ENCODE measurements at places on chromosomes 2 and 18.
A peak's percentile ranks its signal among the peaks of the same experiment; 100 is the strongest.

DNA sequence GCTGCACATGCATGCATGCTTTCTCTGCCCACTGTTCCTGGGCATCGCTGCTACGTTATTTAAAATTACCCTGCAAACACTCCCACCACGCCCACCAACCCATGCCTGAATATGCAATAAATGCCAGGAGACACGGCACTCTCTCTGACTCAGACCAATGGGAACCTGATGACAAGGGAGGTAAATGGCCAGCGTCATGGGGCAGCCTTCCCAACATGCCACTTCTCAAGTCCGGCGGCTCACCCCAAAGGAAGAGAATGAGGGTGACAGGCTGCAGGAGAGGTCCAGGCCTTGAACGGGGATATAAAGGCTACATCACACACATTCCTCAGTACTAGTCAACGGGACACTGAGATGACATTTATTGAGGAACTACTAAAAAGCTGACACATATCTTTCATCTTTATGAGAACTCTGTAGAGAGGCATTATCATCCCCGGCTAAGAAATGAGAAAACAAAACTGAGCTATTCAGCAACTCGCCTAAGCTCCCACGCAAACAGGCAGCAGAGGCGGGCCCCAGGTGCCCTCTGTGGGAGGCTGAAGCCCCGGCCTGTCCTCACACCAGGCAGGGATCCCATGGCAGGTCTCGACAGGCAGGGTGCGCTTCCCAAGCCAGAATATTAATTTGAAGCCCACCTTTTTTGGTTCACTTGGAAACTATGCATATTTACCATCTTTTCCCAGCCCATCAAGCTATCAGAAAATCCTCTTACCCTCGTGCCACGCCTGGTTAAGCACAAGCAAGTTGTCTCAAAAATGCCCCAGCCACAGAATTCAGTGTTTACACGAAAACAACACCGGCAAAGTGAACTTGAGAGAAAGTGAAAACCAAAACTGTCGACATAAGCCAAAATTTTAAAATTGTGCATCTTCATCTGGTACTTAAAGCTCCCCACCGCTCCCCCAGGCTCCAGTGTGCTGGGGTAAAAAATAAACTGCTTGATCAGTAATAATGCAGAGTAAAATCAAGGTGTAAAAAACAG, 166.3 kb downstream of the HDAC4 start:
- no peaks in the 10 kb centered on the region for H3K27me3 ChIP-seq
- H3K4me3 ChIP-seq: no peak overlapping the region
- no peak for DNase-seq
- H3K36me3 ChIP-seq: no peaks in the 10 kb centered on the region
- H3K4me1 ChIP-seq: peaks cover 7% of the 10 kb centered on the region
- H3K27ac ChIP-seq: no peak overlapping the region

DNA sequence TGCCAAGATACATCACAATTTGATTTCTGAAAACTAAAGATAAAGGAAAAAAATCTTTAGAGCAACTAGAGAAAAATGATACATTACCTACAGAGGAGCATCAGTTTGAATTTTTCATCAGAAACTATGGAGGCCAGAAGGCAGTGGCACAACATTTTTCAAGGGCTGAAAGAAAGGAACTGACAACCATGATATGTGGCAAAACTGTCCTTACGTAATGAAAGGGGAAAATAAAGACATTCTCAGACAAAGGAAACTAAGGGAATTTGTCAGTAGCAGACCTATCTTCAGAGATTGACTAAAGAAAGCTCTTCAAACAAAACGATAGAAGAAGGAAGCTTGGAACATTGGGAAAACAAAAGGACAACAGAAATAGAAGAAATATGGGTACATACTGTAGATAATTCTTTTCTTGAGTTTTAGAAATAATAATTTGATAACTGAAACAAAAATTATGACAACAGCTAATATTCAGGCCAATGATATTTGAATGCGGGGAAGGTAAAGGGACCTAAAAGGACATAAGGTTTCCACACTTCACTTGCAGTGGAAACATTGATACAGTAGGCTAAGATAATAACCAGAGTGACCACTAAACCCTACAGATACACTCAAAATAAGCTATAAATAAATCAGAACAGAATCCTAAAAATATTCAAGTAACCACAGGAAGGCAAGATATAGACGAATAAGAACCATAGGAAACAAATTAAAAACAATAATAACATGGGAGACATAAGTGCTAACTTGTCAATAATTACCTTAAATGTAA, 70.0 kb upstream of the NPAS2 start:
- H3K4me3 ChIP-seq: no peak overlapping the region
- DNase-seq: no peak
- no peaks in the 10 kb centered on the region for H3K27me3 ChIP-seq
- no peaks in the 10 kb centered on the region for H3K4me1 ChIP-seq
- H3K27ac ChIP-seq: no peak overlapping the region

DNA sequence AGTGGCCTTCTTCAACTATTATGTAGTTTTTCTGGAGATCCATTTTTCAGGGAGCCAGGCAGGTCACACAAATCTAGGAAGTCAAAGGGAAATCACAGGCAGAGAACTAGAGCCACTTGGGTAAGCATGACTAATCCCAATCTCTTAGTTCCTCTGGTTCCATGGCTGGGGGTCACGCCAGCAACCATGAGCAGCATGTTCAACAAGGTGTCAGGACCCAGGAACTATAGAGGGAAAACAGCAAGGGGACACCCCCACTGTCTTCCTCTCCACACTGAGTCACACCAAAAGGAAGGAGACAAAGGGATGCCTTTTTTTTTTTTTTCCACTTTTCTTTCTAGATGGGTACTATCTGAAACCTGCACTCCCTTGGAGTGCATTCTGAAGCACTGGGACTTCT, 250.9 kb downstream of the OTX1 start:
- no peaks in the 10 kb centered on the region for H3K27me3 ChIP-seq
- no peak for DNase-seq
- no peaks in the 10 kb centered on the region for H3K36me3 ChIP-seq
- H3K27ac ChIP-seq: no peak overlapping the region
- H3K4me3 ChIP-seq: no peak overlapping the region
- H3K4me1 ChIP-seq: no peaks in the 10 kb centered on the region

GRCh38 chr18:9803063-9803697, 82.6 kb upstream of the TXNDC2 start:
- no peak overlapping the region for H3K4me3 ChIP-seq
- no peaks in the 10 kb centered on the region for H3K36me3 ChIP-seq
- no peak overlapping the region for H3K27ac ChIP-seq
- H3K4me1 ChIP-seq: no peaks in the 10 kb centered on the region

DNA sequence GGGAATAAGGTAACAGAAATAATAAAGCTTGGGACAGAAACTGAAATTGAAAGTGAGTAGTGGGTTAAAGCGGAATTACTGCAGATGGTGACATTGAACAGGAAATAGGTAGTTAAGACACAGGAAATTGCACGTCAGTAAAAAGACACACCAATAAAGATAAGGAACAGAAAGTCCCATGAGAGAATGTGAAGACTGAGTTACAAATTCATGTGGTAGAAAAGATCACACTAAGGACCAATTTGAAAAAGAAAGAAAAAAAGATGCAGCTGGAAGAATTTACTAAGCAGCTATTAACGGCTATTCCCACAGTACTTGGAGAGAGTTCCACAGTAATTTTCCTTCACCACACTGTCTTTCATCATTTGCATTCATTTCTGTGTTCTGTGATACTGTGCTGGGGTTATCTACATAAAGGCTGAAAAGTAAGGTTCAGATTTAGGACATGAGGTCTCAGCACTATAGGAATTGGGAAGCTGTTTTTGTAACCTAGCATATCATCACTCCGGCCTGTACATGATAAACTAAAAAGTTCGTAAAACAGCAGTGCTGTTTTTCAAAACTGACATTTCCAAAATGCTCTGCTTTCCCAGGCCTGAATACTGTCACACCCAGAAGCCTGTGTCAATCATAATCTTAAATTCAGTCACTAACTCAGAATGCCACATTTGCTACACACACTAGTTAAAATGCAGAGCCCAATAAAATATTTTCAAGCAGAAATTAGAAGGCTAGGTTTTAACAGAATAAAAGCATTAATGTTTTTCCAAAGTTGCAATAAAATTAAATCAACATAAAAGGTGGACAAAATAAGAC, 42.9 kb downstream of the SRBD1 start:
- H3K4me3 ChIP-seq: peak overlapping the region; percentile 20
- no peaks in the 10 kb centered on the region for H3K4me1 ChIP-seq
- H3K36me3 ChIP-seq: no peaks in the 10 kb centered on the region
- no peaks in the 10 kb centered on the region for H3K27me3 ChIP-seq
- no peak for DNase-seq

DNA sequence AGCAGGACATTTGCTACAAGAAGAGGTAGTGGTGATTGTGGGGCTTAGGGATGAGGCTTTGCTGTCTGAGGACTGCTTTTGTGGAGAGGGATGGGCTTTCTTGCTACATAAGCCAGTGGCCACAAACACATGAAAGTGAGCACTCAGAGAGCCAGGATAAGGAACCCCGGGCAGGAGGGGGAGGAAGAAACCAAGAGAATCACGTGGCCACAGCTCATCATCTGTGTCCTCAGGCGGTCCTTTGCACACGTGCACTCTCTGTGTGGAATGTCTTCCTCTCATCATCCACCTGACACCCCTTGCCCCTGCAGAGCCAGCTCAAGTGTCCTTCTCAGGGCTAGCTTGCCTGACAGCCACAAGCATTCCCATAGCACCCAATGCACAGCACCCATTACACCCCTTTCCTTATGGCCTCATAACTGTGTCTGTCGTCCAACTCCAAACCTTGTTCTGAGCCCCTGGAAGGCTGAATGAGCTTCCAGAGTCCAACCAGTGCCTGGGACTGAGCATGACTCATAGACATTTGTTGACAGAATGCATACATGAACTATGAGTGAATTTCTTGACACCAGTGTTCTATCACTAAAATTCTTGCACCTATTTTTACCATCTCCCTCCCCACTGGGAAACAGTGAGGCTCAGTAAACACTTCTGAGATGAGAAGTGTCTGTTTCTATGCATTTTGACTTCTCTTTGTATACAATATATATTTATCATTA, 398.3 kb downstream of the ALK start:
- H3K27me3 ChIP-seq: no peaks in the 10 kb centered on the region
- no peaks in the 10 kb centered on the region for H3K4me1 ChIP-seq
- no peak for DNase-seq

DNA sequence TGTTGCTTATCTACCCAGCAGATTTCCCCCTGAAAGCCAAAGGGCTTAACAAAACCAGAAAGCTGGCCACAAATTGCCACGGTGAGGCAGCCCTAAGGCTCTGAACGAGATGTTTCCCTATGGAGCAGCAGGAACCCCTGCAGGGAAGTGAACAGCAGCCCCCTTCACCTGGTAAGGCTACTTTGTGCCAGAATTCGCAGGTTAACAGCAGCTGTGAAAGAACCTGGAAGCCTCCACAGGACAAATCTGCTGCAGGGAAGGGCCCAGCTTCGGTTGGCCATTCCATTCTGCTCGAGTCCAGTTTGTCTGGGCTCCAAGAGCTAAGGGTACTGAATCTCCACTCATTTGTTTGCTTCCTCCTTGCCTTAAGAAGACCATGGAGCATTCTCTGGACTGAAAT, 175.3 kb downstream of the PDE11A start:
- H3K4me1 ChIP-seq: no peaks in the 10 kb centered on the region
- no peak for DNase-seq
- H3K27me3 ChIP-seq: no peaks in the 10 kb centered on the region
- no peaks in the 10 kb centered on the region for H3K36me3 ChIP-seq
- no peak overlapping the region for H3K27ac ChIP-seq

- no peak overlapping the region for H3K27ac ChIP-seq
- no peak overlapping the region for H3K4me3 ChIP-seq
Measured at GRCh38 chr18:46401486-46402070, 255.4 kb downstream of the LOXHD1 start.

- H3K36me3 ChIP-seq: no peaks in the 10 kb centered on the region
- H3K27me3 ChIP-seq: no peaks in the 10 kb centered on the region
- no peak for DNase-seq
Measured at GRCh38 chr18:25646971-25647370, 295.0 kb upstream of the ZNF521 start.

- no peaks in the 10 kb centered on the region for H3K4me1 ChIP-seq
- H3K27me3 ChIP-seq: no peaks in the 10 kb centered on the region
- H3K36me3 ChIP-seq: no peaks in the 10 kb centered on the region
- no peak overlapping the region for H3K27ac ChIP-seq
Measured at GRCh38 chr2:61328707-61329251, 142.1 kb downstream of the USP34 start.

DNA sequence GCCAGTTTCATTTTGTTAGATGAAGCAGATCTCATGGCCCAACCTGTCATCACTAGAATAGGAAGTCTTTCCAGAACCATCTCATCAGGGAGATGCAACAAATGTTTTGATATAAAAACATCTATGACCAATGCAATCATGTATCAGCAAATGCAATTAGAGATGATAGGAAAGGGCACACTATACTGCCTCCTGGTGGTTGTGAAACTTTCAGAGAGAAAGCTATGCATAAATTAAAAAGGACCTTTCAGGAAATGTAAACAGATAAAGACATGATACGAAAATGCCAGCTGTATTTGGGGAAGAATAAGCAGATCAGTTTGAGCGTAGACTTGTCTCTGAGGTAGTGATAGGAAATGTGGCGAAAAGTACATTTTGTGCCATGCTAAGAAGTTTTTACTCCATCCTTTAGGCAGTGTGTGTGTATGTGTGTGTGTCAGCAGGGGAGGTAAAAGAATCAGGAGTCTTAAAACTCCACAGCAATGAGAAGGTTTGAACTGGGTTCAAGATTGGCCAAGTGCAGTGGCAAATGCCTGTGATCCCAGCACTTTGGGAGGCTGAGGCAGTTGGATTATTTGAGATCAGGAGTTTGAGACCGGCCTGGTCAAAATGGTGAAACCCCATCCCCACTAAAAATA, 479.3 kb downstream of the CPS1 start:
- DNase-seq: no peak
- H3K36me3 ChIP-seq: no peaks in the 10 kb centered on the region
- H3K27ac ChIP-seq: no peak overlapping the region

GRCh38 chr2:84026818-84027217, 432.3 kb downstream of the SUCLG1 start:
- no peaks in the 10 kb centered on the region for H3K27me3 ChIP-seq
- DNase-seq: no peak
- H3K36me3 ChIP-seq: no peaks in the 10 kb centered on the region

GRCh38 chr2:113724010-113724409, 32.4 kb downstream of the SLC35F5 start:
- H3K4me3 ChIP-seq: no peak overlapping the region
- H3K4me1 ChIP-seq: no peaks in the 10 kb centered on the region
- H3K27me3 ChIP-seq: no peaks in the 10 kb centered on the region
- DNase-seq: no peak
- H3K36me3 ChIP-seq: no peaks in the 10 kb centered on the region
- no peak overlapping the region for H3K27ac ChIP-seq

- H3K27ac ChIP-seq: no peak overlapping the region
- peaks cover 14% of the 10 kb centered on the region for H3K4me1 ChIP-seq
- no peak overlapping the region for H3K4me3 ChIP-seq
- no peaks in the 10 kb centered on the region for H3K27me3 ChIP-seq
Measured at GRCh38 chr2:96359310-96359709, 23.7 kb downstream of the NCAPH start.

DNA sequence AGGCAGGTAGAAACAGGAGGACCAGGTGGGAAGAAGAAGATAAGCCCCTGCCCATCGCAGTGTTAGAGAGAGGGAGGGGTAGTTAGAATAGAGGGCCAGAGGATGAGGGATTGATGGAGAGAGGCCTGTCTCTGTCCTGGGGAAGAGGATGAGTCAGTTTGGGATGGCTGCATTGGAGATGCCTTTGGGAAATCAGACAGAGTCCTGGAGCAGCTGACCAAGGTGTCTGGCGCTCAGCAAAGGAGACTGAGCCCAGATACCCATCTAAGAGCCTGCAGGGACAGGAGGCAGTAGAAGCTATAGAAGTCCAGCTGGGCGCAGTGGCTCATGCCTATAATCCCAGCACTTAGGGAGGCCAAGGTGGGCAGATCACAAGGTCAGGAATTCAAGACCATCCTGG, 177.8 kb upstream of the HAAO start:
- no peak overlapping the region for H3K4me3 ChIP-seq
- DNase-seq: no peak
- H3K27ac ChIP-seq: no peak overlapping the region
- H3K36me3 ChIP-seq: no peaks in the 10 kb centered on the region
- peaks cover 17% of the 10 kb centered on the region for H3K4me1 ChIP-seq

Measured in tibial nerve (tissue), 4 donors.